WERI-Rb-1 (cell line): ENCODE measurements at places on chromosomes 5 and 9.

DNA sequence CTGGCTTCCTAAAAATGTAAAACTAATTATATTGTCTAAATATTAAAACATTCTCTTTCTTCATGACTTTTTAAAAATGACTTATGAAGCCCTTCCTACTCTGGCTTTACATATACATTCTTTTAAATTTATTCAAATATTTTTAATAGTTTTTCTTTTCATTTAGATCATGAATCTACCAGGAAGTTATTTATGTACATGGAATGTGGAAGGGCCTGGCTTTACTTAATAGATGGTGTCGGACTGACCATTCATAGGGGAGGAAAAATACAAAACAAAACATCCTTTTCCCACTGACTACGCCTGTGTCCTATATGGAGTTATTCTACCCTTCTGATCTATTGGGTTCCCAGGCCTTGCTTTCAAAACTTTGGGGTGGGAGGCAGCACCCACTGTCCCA lies 129.8 kb downstream of the MACROH2A1 start:
- no peak for DNase-seq

DNA sequence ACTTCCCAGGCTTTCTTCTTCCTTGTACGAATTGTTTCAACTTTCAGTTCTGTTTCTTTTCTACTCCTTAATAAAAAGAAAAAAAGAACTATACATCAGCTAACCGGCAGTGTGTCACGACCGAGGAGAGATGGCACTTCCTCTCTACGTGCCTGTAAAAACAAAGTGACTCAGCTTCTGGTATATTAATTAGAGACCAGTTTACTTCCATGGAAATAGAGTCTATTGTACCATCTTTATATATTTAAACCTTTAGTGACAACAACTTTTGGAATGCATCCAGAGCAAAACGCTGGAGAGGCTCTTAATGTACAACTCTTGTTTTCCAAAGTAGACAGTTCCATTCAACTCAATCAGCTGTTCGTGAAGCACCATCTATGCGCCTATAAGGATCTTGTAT lies 94.5 kb upstream of the LIFR start:
- no peak for DNase-seq

GRCh38 chr9:86303316-86303975 lies 21.1 kb upstream of the ISCA1 start:
- DNase-seq, result no peak

DNA sequence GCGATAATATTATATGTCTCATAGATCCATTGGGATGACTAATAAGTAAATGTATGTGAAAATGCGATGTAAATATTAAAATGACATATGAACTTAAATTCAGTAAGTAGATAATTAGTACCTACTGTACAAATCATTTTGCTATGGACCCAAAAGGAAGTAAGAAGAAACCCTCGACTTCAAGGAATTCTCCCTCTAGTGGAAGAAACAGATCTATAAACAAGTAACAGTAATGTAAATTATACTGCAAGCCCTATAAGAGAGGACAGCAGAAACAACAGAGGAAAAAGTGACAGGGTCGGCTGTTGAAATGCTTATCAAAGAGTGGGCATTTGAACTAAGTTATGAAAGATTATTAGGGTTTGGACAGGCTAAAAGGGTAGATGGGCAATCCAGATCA lies 320.3 kb downstream of the DMAC1 start:
- DNase-seq, result no peak

- DNase-seq, result no peak
Observed at GRCh38 chr5:73435759-73436534, 12.6 kb downstream of the FOXD1 start.
